ENCODE measurements at places on chromosomes 1 and 21. TPM values are rescaled to one million over a fixed set of nuclear protein-coding genes. Genes with fewer than 3 reads are reported as not detected.

DNA sequence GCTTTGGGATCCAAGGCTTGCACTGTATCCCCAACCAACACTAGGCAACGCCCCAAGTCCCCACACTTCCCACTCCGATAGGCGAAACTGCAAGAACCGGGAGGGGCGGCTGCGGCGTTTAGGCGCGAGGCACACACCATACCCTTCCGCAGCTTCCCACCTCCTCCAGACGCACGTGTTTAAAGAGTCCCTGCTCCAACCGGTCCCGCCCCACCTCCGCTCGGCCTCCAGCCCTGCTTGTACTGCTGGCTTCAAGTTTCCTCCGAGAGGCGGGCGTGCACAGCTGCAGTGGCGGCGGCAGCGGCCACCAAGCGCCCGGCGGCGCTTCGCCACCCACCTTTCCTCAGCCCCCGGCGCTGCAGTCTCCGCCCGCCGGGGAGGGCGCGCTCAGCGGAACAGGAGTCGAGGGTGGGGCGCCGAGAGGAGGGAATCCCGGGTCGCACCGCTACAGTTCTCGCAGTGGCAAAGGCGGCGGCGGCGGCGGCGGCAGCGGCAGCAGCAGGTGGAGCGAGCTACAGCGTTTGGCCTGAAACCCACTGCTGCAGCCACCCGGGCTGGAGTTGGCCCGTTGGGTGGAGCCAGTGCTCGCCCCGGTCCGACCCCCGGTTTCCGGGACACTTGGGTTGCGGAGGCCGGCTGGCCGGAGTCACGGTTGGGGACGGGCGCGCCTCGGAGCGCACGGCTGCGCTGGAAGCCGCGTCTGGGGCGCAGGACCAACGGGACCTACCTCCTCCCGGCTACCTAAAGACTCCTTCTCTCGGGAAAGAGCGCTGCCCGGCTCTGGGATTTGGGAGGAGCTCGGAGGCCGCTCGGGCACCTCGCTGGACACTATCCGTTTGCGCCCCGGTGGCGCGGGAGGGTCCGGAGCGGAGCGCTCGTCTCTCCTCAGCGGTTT lies at the start of gene CNIH3:
Gene CNIH3, plus strand, starts transcription at position 457 of the 895 bp plus-strand sequence. CDS start 858 bp downstream, outside the sequence.
- DNase-seq, result peak; percentile 21

DNA sequence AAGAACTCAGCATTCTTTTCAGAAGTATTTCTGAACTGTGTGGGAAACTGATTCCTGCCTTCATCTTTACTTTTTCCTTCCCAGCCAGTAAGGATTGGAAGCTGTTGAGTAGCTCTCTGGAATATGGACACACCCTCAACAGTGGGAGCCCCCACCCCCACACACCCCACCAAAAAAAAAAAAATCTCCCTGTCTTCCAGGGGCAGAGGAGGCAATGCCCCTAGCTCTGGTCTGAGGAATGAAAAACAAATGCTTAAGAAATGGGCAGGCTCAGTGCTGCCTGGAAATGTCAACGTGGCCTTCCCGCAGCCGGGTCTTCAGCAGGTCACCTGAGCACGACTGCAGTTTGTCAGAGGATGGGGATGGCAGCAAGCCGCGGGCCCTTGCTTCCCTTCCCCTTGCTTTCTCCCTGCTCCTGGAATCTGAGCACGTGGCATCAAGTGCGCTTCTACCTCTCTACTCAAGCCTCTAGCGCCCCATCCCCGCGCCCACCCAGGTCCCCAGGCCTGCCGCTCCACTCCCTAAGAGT lies 479 bp downstream of the RGS16 start:
- DNase-seq, result no peak

DNA sequence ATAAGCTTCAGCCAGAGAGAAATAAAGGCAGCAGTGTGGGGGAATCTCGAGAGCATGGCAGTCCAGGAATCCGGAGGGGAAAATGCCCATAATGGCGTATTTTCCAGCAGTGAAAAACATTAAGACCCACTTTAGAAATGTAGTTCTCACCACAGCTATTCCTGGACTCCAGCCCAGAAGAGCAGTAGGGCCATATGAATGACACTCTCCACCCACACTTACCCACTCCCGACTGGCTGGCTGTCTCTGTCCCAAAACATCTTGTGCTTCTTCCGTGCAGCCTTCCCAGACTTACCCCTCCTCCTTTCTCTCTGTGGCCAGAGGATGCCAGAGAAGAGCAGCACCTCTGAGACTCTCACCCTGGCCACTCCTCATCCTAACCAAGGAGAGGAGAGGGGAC lies 56.4 kb downstream of the TRABD2B start:
- DNase-seq, result no peak

- DNase-seq, result no peak
Observed at GRCh38 chr1:234654002-234654733, 44.2 kb upstream of the IRF2BP2 start.

- no peak for DNase-seq
Observed at GRCh38 chr1:161038523-161039153, at the start of gene TSTD1. TSS of gene TSTD1 (minus strand) at chr1:161038964. CDS start at chr1:161038889, 75 bp downstream.

DNA sequence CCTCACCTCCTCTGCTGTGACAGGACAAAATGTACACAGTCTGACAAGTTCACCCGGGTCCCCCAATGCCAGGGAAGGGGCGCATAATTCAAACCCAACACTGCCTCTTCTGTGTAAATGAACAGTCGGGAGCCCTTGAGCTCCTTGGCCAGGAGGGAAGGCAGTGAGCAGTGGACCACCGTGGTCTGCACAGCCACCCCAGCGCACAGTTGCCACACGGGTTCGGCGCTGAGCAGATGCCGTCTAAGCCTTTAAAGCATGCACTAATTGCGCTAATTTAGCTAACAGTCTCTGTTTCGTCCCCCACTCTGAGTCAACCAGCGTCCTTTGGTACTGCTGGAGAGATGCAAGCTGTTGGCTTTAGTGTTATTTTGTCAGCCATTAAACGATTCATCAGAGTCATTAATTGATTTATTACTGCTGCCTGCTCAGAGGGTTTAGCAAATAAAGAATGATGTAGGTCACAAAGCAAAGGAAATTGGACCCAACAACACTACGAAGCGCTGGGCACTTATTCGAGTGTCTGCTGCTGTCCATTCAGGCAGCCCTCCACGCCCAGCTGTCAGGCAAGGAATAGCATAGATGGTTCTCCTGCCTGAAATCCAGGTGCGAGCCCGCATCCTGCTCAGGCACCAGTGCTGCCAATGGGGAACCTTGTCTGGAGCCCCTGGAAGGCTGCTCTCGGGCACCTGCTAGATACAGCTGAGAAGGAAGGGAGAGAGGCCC lies 91.5 kb downstream of the MRPL37 start:
- DNase-seq, result no peak

DNA sequence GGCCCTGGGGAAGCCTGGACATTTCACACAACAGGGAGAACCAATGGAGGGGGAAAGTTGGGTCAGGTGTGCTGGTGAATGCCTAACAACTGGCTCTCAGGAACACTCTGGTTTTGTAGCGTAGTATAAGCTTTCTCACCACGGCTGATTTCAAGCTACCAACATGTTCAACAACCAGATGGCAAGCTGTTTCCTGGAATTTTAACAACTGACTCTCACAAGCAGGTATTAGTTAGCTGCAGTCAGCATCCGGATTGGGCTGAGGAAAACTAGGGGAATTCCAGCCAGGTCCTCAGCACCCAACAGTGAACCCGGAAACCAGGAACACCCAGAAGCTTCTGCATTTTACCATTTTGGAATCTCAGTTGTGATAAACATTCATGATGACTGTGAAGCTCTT lies 162.3 kb upstream of the CAMK1G start:
- DNase-seq, result no peak

GRCh38 chr1:41950820-41951219 lies 32.1 kb upstream of the HIVEP3 start:
- no peak for DNase-seq

- no peak for DNase-seq
Observed at GRCh38 chr1:97042551-97042950, 321.0 kb downstream of the PTBP2 start.

GRCh38 chr21:41425954-41426675 lies at the start of gene MX1:
TSS of gene MX1 (plus strand) at chr21:41426239. CDS start at chr21:41432071, 5,832 bp downstream.
- DNase-seq, result peak; percentile 31

GRCh38 chr1:92244376-92244775 lies 26.7 kb downstream of the C1orf146 start:
- DNase-seq, result no peak

PTGER3 gene
- total RNA-seq, result not detected

HSD3B2 gene
- not detected for total RNA-seq

WNT9A gene
- total RNA-seq, result 0.76 TPM

STUM gene
- 0.25 TPM for total RNA-seq

SAMD11 gene
- total RNA-seq, result under 0.01 TPM

NOS1AP gene
- 0.13 TPM for total RNA-seq

PRAMEF26 gene
- not detected for total RNA-seq

DEPDC1 gene
- total RNA-seq, result 4.6 TPM

ATP6V1G3 gene
- total RNA-seq, result 0.25 TPM

SPRR2F gene
- total RNA-seq, result not detected
